ENCODE measurements at places on chromosomes 16 and 17.

DNA sequence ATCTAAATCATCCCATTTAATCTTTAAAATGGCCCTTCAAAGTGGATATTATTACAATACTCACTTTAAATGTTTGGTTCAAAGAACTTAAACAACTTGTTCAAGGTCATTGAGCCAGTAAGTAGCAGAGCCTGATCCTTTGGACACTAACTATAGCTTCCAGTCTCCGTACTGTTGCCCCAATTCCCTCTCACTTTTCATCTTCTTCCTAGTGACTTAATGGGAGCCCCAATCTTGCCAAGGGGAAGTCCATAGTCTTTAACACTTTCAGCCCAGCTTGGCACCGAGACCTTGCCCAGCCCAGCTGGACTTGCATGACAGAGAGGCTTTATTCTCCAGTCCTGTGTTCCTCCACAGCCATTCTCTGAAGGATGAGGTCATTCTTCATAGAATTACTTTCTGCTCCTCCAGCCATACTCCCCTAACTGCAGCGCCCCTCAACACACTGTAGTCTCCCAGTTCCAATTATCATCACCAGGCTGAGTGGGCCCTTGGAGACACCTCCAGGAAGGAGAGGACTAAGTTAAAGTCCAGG is 49.2 kb upstream of the NLK start:
- no peak for DNase-seq

- DNase-seq: peak; percentile 13
Observed at GRCh38 chr17:36755586-36755985, 154.2 kb downstream of the MRM1 start.

DNA sequence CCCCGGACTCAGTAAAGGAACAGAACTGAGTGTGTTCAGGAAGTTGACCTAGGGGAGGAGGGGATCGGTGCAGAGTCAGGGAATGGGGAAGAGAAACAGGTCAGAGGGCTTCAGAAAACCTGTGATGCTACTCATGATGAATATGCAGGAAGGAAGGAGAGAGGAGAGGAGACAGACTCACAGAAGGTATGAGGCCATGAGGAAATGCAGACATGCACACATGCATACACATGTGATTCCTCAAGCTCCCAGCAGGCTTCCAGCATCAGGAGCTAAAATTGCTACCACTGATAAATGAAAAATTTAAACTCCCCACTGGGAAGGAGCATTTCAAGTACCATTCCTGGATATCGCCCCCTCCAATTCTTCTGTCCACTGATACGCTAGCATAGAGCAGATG is 262.6 kb downstream of the SLC39A11 start:
- DNase-seq: no peak

DNA sequence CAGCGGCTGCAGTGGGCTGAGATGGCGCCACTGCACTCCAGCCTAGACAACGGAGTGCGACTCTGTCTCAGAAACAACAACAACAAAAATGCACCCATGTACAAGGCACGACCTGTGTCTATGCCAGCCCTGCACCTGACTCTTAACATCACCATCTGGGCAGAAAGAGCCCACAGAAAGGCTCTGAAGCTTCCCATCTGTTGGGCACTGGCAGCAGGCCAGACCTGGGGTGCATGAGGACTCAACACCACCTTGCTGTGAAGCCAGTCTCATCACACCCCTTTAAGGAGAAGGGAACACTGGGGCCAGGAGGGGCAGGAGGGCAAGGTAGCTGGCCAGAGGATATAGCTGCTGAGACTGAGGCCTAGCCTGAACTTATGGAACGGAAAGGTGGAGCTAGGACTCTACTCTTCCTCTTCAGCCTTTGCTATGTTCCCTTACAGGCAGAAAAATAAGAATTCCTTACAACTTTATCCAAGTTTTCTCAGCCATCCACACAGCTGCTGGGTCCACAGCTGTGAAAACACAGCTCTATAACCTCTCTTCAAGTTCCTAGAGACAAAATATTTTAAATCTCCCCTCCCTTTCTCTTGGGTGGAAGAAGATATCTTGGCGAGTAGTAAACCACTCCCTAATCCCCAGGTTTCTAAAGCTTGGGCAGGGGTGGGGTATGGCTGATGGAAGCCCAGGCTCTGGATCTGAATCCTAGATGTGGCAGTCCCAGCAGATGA is 2.8 kb downstream of the ELOB start:
- DNase-seq: no peak

DNA sequence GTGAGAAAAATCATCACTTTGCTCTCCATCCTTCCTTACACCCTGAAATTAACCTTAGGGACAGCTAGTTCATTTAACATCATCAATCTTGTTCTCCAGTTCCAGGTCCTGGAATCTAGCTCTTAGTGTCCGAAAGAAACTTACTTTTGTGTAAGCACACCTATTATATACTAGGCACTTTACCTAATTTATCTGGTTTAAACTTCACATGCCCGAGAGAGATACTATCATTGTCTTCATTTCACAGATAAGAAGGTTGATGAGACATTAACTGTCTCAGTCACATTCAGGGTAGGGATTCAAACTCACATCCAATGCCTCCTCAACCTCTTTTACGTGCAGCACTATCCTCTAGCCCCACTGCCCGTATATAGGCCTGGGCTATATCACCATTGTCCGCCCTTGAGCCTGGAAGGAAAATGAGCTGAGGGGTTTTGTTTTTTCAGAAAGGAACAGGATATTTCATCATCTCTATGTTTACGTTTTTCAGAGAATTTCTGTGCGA is 501 bp upstream of the AP2B1 start:
- DNase-seq: no peak

GRCh38 chr16:50021544-50021943 is 3.5 kb upstream of the CNEP1R1 start:
- DNase-seq: no peak

GRCh38 chr17:49748791-49749190 is 15.1 kb downstream of the FAM117A start:
- DNase-seq: peak; percentile 26

DNA sequence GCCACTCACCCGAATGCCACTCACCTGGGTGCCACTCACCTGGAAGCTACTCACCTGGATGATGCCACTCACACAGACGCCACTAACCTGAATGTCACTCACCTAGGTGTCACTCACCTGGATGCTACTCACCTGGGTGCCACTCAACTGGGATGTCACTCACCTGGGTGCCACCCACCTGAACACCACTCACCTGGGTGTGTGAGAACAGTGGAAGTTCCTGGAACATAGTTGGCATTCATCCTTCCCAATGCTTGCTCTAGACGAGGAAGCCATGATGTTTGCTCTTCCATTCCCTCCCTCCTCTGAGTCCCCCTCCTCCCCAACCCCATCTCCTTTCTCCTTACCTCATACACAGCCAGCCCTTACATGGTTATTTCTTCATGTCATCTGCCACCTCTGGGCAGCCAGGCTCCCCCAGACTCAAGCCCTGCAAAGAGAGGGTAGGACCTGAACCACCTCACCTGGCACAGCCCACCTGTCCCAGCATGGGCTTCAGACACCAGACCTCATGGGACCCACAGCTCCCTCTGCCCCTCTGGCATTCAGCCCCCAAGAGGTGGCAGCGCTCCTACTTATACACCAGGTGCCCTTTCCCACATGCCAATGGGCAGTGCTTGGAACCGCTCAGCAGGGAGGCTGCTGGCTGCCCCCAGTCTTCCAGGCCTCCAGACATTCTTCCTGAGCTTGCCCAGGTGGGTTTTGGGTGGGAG is 171.8 kb upstream of the FOXF1 start:
- no peak for DNase-seq

GRCh38 chr17:52986056-52986662 is 827.6 kb upstream of the CA10 start:
- DNase-seq: no peak

DNA sequence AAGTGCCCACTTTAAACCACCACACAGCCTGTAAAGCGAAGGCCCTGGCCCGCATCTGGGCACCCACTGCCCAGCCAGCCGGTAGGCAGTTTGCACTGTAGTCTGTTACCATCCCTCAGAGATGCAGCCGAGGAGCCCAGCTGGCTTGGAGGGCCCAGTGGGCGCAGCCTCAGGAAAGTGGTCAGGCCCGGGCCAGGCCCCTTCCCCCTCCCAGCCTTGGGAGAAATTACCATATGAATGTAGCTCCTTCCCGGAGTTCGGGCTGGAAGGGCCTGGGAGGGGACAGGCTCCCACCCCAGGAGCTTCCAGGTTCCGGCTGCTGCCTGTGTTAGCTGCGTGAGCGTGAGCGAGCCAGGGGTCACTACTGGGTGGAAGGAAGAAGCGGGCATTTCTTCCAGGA is 325.4 kb downstream of the SEC14L1 start:
- DNase-seq: no peak

DNA sequence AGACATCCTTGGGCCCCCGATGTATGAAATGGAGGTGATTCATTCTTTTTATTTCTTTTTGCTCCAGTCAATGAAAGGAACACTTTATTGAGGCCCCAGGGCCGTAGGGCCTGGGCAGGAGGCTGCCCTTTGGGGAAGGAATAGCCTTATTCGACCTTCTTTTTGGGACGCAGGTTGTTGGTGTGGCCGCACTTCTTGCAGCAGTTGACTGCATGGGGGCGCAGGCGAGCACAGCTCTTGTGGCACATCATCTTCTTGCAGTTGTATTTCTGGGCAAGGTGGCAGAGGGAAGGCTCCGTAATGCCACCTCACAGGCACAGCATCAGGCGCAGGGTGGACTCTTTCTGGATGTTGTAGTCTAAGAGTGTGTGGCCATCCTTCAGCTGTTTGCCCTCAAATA is 50.9 kb downstream of the SIAH1 start:
- DNase-seq: no peak

DNA sequence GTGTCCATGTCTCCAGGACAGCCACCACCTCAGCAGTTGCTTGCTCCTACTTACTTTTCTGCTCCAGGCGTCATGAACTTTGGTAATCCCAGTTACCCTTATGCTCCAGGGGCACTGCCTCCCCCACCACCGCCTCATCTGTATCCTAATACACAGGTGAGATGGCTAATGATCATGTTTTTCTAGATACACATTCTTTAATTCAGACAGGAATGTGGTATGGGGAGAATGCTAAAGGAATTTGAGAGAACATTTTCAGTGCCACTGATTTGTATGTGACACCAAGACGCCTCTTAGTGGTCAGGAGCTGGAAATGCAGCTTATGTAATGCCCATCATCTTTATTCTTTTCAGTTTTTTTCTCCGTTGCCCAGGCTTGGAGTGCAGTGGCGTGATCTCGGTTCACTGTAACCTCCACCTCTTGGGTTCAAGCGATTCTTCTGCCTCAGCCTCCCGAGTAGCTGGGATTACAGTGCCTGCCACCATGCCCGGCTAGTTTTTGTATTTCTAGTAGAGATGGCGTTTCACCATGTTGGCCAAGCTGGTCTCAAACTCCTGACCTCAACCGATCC is 8.9 kb upstream of the RAPGEFL1 start:
- no peak for DNase-seq

- no peak for DNase-seq
Observed at GRCh38 chr17:14359163-14360020, 58.5 kb downstream of the HS3ST3B1 start.

DNA sequence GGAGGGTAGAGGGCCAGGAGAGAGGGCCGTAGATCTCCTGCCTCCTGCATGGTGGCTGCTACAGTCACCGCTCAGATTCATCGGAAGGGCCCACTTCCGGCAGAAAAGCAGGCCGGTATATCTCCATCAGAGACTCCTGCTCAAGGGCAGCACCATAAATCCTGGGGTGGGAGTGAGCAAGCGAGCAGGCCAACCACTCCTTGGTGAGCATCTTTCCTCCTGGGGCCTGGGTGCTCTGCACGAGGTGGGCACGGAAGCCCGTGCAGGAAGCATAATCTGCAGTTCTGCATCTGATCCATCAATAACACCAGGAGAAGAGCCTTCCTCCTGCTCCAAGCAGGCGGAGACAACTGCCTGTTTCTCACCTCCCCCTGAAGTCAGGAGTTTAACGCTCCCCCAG is 57.4 kb upstream of the TMEM132E start:
- DNase-seq: no peak

DNA sequence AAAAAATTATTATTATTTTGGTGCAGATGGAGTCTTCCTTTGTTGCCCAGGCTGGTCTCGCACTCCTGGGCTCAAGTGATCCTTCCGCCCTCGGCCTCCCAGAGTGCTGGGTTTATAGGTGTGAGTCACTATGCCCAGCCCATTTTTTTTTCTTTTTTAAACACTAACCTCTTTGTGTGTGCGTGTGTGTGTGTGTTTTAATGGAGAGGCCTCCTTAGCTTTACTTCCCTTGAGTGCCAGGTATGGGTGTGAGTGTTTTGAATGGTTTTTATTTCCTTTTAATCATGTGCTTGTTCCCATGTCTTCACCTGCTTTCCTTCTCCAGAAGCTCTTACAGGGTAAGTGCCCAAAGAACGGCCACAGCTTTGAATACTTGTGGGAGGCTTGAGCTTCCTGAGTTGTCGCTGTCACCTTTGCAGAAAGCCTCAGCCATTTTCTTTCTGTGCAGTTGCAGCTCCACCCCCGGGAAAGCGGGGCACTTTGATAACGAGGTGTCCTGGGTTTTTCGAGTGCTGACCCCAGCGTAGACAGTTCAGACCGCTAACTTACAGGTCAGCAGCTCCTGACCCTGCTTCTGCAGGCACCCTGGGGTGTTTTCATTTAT is 22.6 kb downstream of the AKAP1 start:
- no peak for DNase-seq

All from stimulated activated CD4-positive, alpha-beta T cell treated with anti-CD3 and anti-CD28 coated beads, Interleukin-1b, Interleukin-23, amount 100 ng/mL, for 1 hour (primary cell).